ENCODE measurements at places on chromosomes 3 and 15.

DNA sequence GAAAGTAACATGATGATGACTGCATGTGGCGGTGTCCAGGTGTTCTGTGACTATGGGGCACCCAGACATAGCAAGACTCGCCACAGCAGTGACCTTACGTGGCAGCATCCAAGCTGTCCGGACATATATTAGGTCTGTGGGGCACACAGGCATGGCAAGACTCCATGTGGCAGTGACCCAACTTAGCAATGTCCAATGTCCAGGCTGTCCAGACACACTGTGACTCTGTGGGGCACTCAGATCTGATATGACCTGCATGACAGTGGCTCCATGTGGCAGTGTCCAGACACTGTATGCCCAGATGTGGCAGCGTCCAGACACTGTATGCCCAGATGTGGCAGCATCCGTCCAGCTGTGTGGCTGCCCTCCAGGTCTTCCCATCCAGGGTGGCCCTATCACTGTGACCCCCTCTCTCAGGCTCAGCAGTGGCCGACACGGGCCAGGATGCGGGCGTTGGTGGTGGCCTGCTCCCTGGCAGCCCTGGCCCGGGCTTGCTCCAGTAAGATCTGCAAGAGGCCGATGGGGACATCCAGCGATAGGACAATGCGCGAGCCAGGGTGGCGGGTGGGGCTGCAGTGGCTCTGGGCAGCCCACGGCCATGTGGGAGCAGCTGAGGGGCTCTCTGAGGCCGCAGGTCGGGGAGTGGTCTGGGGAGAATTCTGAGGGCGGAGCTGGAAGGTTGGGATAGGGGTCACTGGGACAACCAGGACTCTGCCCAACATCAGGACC lies 1.1 kb downstream of the UCN2 start:
- DNase-seq, result no peak

- DNase-seq, result no peak
These were observed 252.5 kb downstream of the THRB start for GRCh38 chr3:24242012-24242698.

DNA sequence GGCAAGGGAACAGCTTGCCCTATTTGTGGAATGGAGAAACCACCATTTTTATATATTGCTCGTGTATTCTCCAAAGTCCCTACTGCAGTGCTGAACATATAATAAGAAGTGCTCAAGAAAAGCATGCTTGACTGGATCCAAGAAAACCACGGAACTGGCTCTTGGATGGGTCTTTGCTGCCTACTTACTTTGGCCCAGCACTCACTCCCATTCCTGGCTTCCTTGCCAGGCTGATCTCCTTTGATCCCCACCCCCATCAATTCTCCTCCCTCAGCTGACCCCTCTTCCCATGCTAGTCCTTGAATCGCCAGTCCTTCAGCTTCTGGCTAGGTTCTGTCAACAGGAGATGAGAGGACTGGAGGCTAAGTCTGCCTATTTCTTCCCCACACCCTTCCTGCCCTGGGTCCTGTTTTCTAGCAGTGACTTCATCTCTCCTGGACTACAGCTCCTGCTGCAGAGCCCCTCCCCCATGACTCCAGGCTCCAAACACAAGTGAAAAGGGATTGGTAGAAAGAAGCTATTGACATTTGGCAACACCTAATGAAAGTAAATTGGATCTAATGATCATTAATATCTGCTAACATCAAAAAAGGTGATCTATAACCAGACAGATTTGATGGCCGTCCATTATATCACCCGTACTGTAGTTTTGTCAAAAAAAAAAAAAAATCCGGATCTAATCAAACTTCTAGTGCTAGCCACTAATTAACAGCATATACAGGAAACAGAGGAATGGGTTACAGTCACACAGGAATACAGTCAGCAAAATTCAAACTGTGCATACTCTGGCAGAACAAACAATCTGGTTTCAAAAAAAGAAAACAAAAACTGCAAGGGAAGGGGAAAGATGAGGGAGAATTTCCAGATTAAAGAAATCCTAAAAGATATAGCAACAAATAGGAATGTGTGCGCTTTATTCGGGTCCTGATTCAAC lies 7.8 kb downstream of the FAM240A start:
- no peak for DNase-seq

GRCh38 chr3:151130428-151130827 lies 45.0 kb downstream of the MED12L start:
- DNase-seq, result no peak

All from activated CD8-positive, alpha-beta memory T cell treated with anti-CD3 and anti-CD28 coated beads for 1 hour (primary cell).